ENCODE measurements at places on chromosomes 1 and 21.

- DNase-seq = no peak
These were observed 120.3 kb upstream of the TMEM51 start for GRCh38 chr1:15033264-15033663.

DNA sequence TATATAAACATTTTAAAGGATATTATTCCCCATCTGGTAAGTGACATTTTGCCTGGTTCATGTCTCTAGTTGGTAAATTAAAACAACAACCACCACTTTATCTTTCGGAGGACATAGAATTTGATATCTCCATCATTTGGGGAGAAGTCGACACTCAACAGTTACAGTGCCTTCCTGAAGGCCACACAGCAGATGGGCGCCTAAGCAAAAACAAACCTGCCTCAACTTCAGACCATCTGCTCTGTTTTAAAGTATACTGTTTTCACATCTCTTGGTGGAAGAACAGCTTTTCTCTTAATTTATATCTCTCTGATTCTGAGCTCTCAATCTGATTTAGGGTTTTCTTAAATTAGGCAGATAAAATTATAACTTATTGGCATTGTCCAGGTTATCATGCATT, 282.2 kb downstream of the RYR2 start:
- DNase-seq = no peak

DNA sequence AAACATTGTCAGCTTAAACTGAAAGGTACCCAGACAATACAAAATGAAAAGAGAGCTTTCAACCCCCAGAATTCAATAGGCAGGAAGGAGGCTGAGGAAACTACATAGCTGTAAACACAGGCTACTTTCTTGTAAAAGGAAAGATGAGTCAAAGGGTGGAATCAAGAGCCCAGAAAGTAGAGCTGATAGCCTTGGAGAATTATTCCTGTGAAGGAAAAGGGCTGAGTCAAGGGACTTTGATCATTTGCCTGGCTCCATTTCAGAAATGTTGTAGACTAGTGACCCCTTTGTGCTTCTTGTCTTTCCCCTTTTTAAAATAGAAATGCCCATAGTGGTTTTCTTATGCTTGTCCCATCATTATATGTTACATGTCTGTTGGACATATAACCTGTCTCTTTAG, 597.6 kb downstream of the ADGRL2 start:
- no peak for DNase-seq

GRCh38 chr1:89453123-89453972, 71.3 kb upstream of the LRRC8B start:
- DNase-seq = no peak

- peak; percentile 67 for DNase-seq
These were observed 2.9 kb downstream of the GFI1 start for GRCh38 chr1:92483610-92484471.

GRCh38 chr1:165254376-165254775, 102.1 kb downstream of the LMX1A start:
- DNase-seq = no peak

DNA sequence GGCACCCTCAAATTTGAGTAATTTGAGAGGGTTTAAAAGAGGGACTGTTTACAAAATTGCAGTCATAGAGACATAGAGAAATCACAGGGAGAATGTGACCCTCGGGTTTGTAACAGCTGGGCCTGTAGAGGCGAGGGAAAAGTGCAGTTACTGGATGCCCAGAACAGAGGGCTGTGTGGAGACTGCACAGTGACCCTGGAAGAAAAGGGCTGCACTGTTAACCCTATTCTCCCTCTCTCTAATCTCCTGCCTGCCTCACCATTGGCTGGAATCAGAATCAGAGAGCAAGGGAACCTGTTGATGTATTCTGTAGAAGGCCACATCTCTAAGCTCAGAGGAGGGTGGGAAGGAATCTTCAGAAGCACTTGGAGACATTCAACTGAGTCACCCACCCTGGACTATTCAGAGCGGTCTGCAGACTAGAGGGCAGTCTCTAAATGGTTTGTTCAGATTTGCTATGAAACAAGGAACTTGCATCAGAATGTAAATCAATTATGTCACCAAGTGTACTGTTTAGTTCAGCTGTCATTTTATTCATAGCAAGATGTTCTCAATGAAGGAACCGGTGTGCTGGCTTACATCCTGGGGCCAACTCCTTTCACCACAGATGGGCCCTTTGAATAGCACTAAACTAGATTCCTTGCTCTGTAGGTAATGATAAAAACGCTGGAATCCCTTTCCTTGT, 132.2 kb upstream of the HOOK1 start:
- no peak for DNase-seq

GRCh38 chr21:41827951-41828883, 50.9 kb downstream of the PRDM15 start:
- DNase-seq = peak; percentile 88

DNA sequence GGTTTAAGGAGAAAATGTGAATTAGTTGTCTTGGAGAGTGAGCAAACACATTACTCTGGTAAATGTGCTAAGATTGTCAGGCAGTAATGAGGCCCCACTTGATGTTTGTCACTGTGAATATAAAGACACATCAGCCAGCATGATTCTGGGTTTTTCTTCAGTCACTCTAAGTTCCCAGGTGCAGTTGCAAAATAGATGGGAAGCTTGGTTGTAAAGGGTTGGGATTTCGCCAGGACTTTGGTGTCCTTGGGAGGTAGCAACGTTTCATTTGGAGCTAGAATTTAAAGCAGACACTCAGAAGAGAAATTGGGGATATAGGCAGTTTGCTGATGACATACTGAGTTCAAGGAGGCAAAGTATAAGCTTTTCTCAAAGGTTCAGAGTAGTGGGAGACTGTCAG, 154.3 kb downstream of the MAST2 start:
- no peak for DNase-seq

- peak; percentile 18 for DNase-seq
These were observed 235.2 kb upstream of the IRF2BP2 start for GRCh38 chr1:234845097-234845660.

GRCh38 chr1:244354810-244355278, 96.9 kb downstream of the ADSS2 start:
- no peak for DNase-seq

GRCh38 chr1:66642992-66643391, 109.0 kb downstream of the SGIP1 start:
- DNase-seq = no peak

- no peak for DNase-seq
These were observed 356.5 kb upstream of the PTBP2 start for GRCh38 chr1:96365076-96365475.

GRCh38 chr1:160398823-160399222, 1.5 kb upstream of the VANGL2 start:
- no peak for DNase-seq

DNA sequence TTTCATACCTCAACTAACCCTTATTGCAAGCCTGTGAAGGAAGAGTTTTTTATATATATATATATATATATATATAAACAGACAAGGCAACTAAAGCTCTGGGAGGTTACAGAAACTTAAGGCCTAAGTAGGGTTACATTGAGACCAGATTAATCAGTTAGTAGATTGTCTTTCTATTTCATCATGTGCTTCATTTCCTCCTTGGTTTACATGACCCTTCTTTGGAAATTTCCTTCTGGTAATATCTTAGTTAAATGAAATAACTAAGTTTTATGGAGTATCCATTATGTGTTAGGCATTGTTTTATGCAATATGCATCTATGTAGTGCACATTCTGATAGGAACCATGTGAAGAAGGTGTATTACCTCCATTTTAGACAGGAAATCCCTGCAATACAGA, 112.7 kb downstream of the FGGY start:
- no peak for DNase-seq

DNA sequence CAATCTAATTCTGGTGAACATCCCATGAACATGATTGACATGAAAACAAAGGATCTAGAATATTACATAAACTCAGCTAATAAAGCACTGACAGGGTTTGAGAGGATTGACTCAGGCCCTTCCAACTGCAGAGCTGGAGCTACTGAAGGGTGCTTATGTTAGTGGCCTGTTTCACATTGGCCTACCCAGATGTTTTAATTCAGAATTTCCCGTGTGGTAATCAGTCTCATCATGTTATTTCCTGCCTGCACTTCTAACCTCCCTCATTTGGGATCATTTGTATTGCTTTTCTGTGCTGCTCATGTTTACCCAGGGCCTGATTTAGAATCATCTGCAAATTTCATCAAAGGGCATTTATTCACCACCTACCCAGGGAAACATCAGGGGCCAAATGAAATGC, 270.3 kb downstream of the PLPP3 start:
- DNase-seq = no peak

GRCh38 chr1:224430511-224431113, 4.0 kb downstream of the WDR26 start:
- DNase-seq = no peak

GRCh38 chr1:6300342-6301048, 39.6 kb upstream of the GPR153 start:
- DNase-seq = no peak

- DNase-seq = no peak
These were observed 90.9 kb upstream of the KCNK1 start for GRCh38 chr1:233523047-233523446.

DNA sequence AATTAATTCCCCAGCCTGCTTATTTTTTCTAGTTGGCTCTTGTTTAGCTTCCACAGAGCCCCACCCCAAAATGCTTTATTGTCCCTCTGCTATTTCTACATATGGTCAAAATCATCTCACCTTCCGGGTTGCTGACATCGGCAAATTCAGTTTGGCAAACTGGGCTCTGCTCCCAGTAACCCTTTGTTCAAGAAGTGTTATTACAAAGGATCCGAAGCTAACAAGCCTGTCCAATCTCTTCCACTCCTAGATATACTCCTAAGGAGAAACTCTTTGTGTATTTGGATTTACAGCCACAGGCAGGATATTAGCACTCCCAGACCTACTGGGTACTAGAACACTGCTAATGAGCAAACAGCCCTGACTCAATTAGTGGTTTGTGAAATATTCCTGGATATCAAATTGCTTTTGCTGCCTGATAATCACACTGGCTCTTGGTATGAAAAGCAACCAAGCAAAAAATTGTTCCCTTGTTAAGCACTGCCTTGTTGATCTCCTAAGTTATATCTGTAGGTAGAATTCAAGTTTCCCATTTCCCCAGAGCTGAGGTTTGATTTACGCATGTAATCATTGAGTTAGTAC, 4.0 kb downstream of the JUN start:
- DNase-seq = peak; percentile 83

DNA sequence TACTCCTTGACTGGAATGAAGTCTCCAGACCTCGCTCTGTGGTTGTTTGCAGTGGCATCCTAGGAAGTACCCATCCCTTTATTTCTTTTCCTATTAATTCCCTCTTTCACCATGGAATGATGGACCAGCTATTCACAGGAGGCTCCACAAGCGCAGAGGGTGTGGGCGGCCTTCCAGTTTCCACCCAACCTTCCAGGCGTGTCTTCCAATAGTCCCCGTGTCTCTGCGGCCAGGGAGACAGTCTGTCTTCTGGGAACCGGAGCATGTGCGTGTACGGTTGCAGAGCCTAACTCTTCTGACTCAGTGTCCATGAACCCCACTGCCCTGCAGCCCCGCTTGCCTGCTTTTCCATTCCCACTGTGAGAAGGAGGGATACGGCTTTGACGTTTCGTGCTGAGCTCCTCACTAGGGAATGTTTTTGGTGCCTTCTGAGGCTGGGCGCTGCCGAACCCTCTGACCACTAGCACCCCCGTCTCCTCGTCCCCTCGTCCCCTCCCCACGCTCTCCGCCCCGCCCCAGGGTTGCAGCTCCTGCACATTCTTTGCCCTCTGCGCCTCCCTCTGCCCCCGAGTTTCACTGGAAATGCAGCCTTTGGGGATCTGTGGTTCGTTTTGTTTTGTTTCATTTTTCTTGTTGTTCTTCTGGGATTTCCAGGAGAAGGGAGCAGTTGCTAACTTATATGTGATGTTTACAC, 26.3 kb upstream of the FAM3B start:
- DNase-seq = no peak

All from NCI-H510A (cell line).